Left colon (tissue), 2 donors: ENCODE measurements at places on chromosomes 13 and 19.

DNA sequence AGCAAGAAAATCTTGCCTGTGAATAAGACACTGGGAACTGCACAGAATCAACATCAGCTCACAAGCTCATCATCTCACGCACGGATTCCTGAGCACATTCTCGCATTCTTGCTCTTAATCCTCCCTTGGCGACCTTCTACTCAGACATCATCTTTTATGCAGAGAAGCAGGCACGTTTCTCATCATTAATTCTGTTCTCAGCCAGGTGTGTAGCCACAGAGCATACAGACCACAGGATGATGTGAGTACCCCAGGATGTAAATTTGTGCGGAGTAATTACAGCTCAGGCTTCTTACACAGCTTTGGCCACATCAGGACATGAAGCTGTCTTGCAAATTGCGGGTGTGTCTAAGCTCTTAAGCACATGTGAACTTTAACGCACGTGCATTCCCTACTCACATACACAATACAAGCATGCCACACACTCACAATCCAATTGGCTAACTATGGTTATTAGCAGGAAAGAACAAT lies 36.5 kb upstream of the SACS start:
- DNase-seq: no peak

DNA sequence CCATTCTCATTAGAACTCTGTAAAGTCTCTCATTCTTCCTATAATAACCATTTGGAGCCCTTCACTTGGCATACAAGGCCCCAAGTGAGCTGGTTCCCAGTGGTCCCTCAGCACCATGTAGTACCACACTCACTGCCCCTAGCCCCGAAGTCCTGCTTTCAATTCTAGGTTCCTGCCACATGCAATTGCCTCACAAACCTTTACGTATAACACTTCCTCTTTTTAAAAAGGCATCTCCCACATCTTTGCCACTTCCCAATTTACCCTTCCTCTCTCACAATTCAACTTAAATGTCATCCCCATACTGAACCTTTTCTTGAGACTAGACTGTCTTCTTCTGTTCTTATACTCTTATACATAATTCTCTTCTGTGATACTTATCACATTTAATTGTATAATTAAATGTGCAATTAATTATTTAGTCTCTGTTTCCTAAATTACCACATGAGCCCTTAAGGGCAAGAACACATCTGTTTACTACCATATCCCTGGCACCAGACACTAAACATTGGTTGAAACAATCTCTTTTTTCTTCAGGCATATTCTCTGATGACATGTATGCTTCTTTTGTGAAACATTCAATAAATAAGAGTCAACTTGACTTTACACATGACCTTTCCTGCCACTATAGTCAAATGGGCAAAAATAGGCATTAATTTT lies 304.0 kb downstream of the SPRY2 start:
- no peak for DNase-seq

DNA sequence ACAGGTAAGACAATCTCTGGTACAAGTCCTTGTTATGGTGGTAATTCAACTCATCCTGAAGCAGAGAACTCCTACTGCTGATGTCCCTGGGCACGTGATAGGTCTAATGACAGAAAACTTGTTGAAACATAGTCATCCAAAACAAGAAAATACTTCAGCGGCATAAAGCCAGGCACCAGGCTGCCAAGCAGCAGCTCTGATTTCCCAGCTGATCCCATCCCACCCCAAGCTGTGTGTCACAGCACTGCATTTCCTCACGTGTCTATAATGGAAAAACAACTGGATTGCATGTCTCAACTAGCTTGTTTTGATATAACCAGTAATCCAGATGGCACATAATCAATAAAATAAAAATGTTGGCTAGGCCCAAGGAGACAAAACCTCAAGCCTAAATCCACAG lies 64.8 kb downstream of the MIPEP start:
- DNase-seq: no peak

DNA sequence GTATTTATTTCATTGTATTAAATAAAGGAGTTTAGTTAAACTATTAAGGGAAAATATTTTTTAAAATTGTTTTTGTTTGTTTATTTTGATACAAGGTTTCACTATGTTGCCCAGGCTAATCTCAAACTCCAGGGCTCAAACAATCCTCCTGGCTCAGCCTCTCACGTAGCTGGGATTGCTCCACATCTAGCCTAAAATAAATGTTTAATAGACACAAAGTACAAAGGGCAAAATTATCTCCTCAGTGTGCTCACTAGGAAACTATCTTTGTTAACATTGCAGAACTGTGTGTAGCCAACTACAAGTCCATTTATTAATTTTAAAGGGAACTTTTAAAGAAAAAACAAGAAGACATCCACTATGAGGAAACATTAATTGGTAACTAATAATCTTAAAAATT lies 207.2 kb upstream of the PCDH17 start:
- DNase-seq: no peak

GRCh38 chr13:31468114-31468902 lies 268.5 kb downstream of the B3GLCT start:
- no peak for DNase-seq

- no peak for DNase-seq
Measured at GRCh38 chr13:63088226-63088625, 1672.6 kb upstream of the PCDH20 start.

DNA sequence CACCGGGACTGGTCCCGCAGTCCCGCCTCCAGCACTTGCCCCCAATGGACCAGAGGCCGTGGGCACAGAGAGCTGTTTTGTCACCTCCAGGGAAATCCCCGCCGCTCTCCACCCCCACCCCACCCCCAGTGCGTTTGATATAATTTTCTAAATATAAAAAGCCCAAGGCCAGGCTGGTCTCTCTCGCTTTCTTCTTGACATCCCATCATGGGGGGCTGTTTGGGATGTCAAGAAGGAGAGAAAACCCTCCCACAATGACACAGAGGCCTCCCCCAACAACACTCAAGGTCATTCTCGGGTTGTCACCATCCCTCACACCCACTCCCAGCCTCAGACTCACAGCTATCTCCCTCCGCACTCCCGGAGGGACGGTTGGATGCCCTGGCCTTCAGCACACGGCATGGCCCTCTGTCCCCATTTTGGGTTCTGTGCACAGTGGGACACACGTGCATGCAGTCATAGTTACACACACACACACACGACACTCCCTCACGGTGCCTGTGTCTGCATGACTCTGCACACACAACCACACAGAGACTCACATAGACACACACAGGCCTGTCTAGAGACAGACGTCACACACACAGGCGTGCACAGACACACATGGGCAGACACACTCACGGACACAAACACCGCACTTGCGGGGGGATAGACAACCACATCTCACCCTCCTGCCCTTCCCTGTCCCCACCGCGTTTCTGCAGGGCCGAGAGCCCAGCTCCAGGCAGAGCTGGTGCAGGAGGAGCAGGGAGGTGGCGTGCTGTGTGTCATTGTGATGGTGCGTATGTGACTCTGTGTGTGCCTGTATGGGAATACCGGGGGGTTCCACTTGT lies 4.8 kb upstream of the NFIC start:
- no peak for DNase-seq

GRCh38 chr13:52695856-52696255 lies 43.2 kb downstream of the SUGT1 start:
- no peak for DNase-seq

DNA sequence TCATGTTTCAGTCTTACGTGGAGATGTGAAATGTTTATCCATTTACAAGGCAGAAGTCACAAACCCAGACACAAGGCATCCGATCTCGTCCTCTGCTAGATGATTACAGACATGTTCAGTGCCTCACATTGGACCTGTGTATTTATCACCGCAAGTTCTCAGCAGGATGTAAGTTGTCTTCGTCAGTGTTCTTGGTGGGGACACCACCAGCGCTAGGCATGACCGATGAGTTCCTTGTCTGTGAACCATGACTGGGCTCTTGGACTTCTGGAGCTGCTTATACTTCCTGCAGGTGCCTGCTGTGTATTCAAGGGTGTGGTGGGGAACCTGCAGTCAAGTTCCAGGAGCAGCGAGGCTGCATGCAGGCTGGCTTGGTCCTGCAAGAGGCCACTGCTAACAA lies 105.4 kb downstream of the URI1 start:
- DNase-seq: no peak

- no peak for DNase-seq
Measured at GRCh38 chr19:42657556-42657955, 62.8 kb upstream of the CEACAM8 start.

GRCh38 chr19:1028062-1028926 lies 1.9 kb downstream of the CNN2 start:
- DNase-seq: peak; percentile 84

- DNase-seq: no peak
Measured at GRCh38 chr19:17202249-17202648, 12.9 kb upstream of the USE1 start.

GRCh38 chr13:67193979-67194378 lies 36.2 kb downstream of the PCDH9 start:
- DNase-seq: no peak

- DNase-seq: no peak
Measured at GRCh38 chr13:110665491-110666254, 40.2 kb downstream of the CARS2 start.

- no peak for DNase-seq
Measured at GRCh38 chr19:18435178-18435841, 2.6 kb downstream of the ISYNA1 start.

GRCh38 chr19:58555369-58555885 lies 522 bp upstream of the CHMP2A start:
- DNase-seq: no peak

- no peak for DNase-seq
Measured at GRCh38 chr19:12481781-12482508, 2.7 kb downstream of the ZNF709 start.

DNA sequence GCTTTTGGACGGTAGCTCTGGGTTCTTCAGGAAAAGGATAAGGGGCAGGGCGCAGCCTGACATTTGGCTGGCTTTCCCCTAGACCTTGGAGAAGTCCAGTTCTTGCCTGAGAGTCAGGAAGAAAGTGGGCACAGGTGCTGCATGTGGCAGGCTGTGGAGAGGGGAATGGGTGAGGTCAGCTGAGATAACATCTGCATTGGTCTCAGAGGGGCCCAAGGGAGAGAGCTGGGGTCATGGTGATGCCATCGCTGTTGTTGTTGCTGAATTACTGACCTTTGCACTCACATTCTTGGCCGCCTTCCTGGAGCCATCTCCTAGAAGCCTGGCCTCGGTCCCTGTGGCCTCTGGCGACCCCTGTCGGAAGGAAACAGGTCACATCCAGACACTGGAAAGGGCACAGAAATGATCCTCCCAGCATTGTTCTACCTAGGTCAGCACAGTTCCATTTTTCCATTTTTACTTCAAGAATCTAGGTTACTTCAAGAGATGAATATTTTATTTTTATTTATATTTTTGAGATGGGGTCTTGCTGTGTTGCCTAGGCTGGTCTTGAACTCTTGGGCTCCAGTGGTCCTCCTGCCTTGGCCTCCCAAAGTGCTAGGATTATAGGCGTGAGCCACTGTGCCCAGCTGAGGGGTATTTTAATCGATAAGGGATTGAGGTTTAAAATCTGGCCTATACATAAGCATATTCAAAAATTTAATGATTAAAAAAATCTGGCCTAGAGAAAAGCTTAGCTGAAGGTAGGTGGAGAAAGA lies 6.5 kb upstream of the LIPE start:
- DNase-seq: peak; percentile 85

- peak; percentile 83 for DNase-seq
Measured at GRCh38 chr19:15264061-15264932, 32.0 kb upstream of the EPHX3 start.

GRCh38 chr13:84445776-84446175 lies 563.5 kb upstream of the SLITRK1 start:
- no peak for DNase-seq

DNA sequence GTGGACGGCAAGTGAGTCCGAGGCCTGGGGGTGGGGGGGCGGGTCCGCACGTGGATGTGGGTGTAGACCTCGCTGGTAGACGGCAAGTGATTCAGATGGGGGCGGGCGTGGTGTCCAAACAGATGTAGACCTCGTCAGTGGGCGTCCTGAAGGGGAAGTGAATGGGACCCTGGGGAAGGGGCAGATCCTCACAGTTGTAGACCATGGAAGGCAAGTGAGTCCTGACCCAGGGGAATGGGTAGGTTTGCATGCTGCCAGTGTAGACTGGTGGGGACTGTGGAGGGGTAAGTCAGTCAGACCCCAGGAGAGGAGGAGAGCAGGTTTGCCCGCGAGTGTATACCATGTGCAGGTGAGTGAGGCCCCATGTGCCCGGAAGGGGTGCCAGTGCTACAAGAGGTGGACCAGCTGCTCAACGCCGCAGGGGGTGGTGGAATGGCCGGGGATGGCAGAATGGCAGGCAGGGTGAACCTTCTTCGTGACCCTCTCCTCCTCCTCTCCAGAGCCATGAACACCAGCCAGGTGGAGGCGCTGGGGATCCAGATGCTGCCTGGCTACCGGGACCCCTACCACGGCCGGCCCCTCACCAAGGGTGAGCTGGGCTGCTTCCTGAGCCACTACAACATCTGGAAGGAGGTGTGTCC lies 22.1 kb downstream of the COLGALT1 start:
- no peak for DNase-seq

- DNase-seq: no peak
Measured at GRCh38 chr13:65584126-65584525, 1646.0 kb downstream of the PCDH9 start.

GRCh38 chr13:80256352-80256932 lies 84.5 kb downstream of the SPRY2 start:
- no peak for DNase-seq

DNA sequence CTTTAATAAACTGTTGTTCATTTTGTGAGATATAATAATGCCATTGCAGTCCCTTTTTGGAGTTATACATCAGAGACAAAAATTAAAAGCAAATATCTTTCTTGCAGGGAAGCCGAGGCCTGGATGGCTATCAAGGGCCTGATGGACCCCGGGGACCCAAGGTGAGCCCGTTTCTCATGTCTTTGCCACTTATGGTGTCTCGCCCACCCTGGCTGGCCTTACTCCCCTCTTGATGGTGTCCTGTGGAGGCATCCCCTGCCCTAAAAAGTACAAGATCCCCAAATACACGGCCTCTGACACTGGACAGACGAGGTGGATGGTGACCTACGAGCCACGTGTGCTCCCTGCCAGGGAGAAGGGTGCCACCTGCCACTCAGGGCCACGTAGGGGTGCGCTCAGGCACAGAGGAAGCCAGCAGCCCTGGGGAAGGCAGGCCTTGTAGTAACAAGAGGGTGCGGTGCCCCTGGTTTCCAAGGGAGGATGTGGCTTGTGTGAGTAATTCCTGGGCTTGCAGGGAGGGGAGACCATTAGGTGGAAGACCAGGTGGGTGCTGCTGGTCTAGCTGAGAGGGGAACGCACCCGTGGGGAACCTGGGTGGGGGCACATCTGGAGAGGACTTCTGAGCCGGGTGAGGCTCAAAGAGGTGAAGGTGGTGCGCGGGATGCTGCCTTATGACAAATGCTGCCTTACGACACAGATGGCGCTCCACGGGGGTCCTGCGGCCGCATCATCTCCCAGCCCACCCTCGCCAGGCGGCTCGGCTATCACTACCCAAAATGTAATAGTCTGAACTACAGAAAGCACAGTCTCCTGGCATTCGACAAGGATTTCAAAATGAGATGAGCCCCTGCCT lies 115.6 kb downstream of the RAB20 start:
- DNase-seq: no peak
